NCI-H2081 treated with DMSO at 0.1 percent for 48 hours (cell line): ENCODE measurements at places on chromosomes 1 and 21.

GRCh38 chr1:58583496-58583895, 6.4 kb upstream of the TACSTD2 start:
- DNase-seq = no peak

GRCh38 chr1:46128344-46128743, 4.1 kb downstream of the PIK3R3 start:
- no peak for DNase-seq

DNA sequence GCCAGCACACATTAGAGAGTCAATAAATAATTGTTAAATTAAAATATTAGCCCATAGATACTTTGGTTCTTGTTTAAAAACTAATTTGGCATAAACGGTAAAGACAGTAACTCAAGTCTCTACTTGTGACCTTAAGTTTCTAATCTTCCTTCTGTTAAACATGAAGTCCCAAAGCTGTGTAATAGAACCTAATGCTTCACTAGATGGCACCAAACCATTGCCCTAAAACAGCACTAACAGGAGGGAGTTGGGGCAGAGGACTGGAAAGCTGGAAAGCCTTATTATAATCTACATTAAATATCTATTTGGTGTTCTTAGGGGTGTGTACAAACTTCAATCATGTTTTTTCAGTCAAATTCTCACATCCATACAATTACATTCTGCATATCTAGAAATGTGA, 176.7 kb downstream of the OLFM3 start:
- no peak for DNase-seq

GRCh38 chr1:211541720-211542477, 37.1 kb downstream of the SLC30A1 start:
- no peak for DNase-seq

DNA sequence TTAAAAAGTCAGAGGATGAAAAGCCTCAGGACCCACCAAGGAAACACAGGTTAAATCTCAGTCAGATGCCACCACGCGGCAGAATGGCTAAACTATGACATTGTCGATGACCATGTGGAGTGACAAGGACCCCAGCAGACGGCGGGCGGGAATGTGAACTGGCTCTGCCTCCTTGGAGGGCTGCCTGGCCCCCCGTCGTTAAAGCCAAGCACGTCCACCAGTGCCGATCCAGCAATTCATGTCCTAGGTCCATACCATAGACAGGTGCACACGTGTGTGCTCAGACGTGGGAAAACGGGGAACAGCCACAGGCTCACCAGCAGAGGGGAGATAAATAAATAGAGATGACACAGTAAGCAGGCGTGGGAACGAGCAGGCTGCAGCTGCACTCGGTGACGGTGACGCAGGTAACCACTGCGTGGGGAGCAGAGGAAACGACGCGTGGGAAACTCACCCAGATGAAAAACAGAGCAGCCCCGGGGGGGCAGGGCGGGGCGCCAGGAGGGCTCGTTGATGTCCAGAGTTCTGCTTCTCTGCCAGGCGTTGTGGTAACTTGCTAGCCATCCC, 28.3 kb upstream of the PCBP3 start:
- no peak for DNase-seq

DNA sequence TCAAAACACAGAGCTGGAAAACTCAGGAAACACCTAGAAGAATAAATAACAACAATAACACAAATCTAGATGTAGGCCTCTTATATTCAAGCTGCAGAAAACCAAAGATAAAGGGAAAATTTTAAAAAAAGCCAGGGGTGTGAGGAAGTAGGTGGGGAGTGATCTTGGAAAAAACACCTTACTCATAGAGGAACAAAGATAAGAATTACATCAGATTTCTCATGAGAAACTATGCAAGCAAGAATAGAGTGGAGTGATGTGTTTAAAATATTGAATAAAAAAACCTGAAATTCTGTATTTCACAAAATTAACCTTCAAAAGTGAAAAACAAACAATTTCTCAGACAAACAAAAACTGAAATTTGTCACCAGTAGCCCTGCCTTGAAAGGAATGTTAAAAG, 265.5 kb upstream of the RGS18 start:
- DNase-seq = no peak

GRCh38 chr1:59096501-59096900, 200.4 kb upstream of the FGGY start:
- DNase-seq = no peak

DNA sequence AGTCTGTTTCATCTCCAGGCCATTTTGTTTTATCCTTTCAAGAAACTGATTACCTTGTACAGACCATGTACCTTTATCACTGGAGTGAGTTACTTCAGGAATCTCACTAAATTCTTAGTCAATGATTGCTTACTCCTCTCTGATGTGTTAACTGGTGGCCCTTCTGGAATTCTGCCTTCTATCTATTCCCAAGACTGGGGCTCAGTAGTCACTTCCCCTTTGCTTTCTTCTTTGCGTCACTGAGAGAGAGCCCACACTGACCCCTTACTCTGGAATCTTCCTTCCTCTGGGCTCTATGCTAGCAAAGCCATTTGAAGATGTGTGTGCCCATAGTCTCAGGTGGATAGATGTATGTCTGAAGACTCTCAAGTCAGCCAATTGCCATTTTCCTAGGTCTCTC, 34.6 kb downstream of the XCL2 start:
- DNase-seq = no peak

GRCh38 chr1:35053433-35053832, 21.7 kb upstream of the ZMYM6 start:
- DNase-seq = no peak

DNA sequence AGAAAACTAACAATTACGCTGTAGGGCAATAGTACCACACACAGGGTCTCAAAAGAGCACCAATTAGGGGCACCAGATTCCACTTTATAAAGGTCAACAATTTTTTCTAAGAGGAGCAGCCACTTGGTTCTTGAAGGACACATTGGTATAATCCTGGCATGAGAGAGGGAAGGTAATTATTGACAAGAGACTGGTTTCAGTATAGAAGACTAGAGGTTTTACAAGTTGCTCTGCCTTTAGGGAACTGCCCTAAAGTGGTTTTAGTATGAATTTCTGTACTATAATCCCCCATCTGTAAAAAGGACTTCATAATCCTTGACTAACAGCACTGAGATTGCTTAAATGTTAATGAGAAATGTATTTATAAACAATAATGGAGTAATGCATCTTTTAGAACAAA, 648.5 kb upstream of the PTBP2 start:
- no peak for DNase-seq

GRCh38 chr1:39379187-39379586, 112.2 kb upstream of the BMP8A start:
- no peak for DNase-seq

GRCh38 chr1:84089465-84089864, 54.6 kb upstream of the PRKACB start:
- no peak for DNase-seq

- DNase-seq = no peak
Measured at GRCh38 chr1:163672976-163673758, 351.4 kb downstream of the NUF2 start.

DNA sequence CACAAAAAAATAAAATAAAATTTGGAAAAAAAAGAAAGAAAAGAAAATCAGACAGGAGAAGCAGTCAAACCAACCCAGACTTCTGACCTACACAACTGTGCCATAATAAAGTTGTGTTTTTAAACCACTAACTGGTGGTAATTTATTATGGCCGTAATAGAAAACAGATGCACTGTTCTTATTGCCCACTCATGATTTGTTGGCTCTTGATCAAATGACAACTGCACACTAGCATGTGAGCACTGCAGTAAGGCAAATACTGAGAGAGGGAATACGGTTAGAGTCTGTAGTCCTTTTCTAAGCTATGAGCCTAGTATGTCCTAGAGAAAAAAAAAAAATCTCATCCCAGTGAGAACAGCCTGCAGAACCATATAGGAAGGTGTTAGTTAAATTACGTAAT, 61.2 kb upstream of the TNR start:
- no peak for DNase-seq

GRCh38 chr1:61078618-61079295, 3.6 kb upstream of the NFIA start:
- no peak for DNase-seq

- no peak for DNase-seq
Measured at GRCh38 chr1:102074874-102075273, 78.1 kb upstream of the OLFM3 start.

GRCh38 chr21:25565272-25566211, 41.7 kb downstream of the MRPL39 start:
- no peak for DNase-seq

DNA sequence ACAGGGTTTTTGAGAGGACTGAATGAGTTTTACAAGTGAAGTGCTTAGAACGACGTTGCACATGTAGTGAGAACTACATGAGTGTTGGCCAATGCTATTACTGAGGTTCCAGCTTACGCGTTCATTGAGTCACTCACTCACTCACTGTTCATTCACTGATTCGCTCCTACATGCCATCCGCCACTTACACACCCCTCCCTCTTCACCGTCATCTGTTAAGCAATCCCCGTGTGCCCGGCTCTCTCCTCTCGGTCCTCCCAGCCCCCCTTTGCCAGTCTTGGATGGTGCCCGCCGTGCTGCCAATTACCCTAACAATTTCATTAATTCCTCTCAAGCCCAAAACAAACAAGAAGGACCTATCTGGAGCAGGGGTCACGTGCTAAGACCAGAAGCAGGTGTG, 27.3 kb upstream of the EPHA2 start:
- no peak for DNase-seq

GRCh38 chr1:178023181-178023618, 53.3 kb upstream of the SEC16B start:
- DNase-seq = no peak

GRCh38 chr1:15723631-15724246, 12.3 kb upstream of the SLC25A34 start:
- no peak for DNase-seq

GRCh38 chr1:209587789-209588188, 4.3 kb downstream of the CAMK1G start:
- no peak for DNase-seq

GRCh38 chr1:184867866-184868689, 106.2 kb downstream of the NIBAN1 start:
- DNase-seq = no peak

GRCh38 chr1:207342332-207342731, 20.9 kb downstream of the CD55 start:
- no peak for DNase-seq

GRCh38 chr1:66732407-66733166, 19.7 kb upstream of the DYNLT5 start:
- no peak for DNase-seq

DNA sequence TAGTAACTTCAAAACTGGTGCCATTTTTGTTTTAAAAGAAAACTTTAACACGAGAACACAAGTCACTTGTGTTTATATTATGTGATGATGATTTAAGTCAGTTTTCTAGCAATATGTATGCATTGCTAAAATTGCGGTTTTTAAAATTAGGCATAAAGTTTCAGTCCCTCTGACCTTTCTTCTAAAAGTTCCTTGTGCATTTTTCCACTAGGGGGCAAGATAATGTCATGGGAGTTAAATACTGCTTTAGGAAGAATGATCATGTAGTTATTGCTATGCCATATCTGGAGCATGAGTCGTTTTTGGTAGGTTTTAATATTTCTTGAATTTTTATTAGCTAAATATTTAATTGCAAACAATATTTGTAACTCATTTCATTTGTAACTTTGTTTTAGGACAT, 10.7 kb downstream of the CDC7 start:
- no peak for DNase-seq

GRCh38 chr1:24349891-24350290, 30.7 kb downstream of the GRHL3 start:
- no peak for DNase-seq

DNA sequence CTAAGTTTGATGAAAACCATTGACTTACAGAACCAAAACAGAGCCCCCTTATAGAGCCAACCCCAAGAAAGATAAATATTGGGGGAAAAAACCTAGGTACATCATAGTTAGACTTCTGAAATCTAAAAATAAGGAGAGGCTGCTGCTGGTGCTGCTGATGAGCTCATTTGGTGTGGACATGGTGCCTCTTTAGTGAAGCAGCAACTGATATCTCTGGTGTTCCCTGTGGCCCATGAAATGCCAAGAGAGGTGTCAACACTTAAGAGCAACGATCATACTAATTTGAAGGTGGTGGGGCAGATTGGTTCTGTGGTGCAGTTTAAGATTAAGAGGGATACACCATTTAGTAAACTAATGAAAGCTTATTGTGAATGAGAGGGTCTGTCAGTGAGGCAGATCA, 35.9 kb downstream of the ST3GAL3 start:
- no peak for DNase-seq

DNA sequence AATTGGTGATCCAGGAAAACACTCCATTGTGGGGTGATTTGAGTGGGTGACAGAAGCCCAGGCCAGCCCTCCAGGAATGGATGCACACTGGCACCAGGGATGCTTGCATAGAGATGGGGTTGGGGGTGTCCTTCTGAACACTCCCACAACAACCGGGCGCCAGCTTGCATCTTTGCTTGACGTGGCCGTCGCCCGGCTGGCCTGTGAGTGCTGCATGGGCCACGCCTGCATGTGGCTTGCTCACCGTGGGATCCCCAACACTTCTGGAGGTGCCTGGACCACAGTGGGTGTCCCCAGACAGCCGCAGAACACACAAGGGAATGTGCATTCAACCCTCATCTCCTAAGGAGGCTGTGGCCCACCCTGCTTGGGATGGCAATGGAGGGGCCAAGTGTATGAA, 55.1 kb downstream of the SIK1 start:
- no peak for DNase-seq

DNA sequence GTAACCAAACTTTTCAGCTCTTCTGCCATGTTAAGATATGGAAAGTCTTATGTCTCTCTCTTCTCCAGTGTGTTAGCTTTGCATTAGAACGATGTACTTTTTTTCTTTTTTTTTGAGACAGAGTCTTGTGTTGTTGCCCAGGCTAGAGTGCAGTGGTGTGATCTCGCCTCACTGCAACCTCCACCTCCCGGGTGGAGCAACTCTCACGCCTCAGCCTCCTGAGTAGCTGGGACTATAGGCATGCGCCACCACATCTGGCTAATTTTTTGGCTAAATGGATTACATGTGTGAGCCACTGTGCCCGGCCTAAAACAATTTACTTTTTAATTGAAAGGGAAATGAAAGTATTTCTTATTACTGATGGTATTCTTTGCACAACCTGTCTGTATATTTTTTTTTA, 35.8 kb downstream of the SPEN start:
- DNase-seq = no peak

GRCh38 chr1:231183639-231184590, 22.1 kb downstream of the TRIM67 start:
- DNase-seq = no peak

DNA sequence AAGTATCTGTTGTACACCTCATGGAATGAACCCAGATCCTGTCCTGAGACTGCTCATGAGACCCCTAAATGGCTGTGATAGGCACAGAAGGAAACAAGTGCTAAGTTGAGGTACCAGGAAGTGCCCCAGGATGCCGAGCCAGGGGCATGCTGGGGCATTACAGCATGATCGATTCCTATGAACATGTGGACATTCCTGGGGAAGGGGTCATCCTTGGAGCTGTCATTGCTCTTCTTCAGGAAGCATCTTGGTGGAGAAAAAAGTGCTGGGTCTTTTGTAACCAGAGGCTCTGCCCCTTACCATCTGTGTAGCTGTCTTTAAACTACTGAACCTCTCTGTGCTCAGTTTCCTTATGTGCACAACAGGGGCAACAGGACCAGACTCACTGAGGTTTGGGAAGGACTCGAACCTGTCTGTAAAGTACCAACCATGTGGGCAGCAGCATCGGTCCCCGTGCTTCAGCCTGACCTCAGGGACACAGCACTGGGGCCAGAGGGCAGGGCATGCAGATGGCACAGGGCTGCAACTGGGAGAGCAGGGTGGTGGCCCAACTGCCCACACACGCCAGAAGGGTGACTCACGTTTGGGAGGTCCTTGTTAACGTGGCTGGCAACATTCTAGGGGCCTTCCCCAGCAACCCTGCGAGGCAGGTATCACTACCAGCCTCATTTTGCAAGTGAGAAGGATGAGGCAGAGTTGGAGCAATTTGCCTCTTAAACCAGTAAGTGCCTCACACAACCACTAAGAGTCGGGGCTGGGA, 142.3 kb upstream of the EDN2 start:
- DNase-seq = no peak
